ENCODE measurements at places on chromosomes 11 and 22.

GRCh38 chr11:45042560-45042959 lies 91.9 kb upstream of the TP53I11 start:
- no peak for DNase-seq

DNA sequence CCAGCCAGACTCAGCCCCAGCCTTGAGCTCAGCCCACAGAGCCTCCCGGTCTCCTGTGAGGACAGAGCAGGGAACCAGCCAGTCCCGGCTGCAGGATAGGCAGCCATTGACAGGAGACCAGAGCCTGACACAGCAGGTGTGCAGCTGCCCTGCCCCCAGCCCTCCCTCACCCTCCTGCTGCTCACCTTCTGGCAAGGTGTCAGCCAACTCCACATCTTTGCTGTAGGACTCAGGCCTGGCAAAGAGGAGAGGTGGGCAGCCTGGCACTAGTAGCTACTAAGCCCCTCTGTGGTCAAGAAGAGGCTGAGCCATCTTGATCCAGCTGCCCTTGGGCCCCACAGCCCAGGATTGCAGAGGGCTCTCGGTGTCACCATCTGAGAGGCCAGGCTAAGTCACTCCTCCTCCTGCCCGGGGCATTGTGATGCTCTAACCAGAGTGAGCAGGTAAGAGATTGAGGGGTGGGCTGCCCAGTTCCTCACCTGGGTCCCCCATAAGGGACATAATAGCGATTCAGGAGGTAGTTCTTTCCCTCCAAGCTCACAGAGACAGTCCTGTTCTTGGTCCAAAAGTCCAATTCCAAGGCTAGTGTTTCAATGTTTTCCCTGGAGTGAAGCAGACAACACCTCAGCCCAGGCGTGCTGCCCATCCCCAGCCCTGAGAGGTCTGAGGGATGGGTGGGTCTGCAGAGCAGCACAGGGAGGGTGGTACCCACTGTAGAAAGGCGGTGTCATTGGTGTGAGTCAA lies 18.6 kb downstream of the TREH start:
- no peak for DNase-seq

DNA sequence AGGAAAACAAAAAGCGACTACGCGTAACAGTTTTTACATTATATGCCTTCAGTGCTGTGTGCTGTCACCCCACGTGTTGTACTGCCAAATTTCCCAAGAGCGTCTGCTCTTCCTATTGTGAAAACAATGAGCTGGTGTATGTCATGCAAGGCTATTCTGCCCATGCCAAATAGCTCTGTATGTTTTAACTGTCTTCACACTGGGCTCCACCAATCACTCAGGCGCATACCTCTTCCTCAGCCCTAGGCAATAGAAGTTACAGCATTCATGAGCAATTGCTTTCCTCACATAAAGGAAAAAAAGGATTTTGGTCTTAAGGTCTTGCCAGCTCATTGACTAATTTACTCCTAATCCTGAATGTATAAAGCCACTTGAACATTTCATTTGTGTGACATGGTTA lies 606.8 kb downstream of the NTM start:
- DNase-seq = no peak

DNA sequence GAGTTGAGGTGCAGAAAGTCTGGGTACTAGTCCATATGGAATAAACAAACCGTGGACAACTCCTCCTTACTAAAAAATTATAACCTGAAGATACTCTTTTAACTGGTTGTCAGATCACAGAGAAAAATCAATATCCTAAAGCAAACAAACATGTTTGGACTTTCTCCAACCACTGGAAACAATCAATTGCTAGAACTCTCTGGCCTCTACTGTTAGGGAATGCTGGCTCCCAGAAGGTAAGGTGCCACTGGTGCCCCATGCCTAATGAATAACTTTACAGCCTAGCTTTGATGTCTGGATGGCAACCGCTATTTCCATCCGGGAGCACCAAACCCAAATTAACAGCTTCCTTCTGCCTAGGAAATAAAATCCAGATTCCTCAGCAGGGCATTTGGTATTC lies 74.5 kb downstream of the AMBRA1 start:
- DNase-seq = no peak

DNA sequence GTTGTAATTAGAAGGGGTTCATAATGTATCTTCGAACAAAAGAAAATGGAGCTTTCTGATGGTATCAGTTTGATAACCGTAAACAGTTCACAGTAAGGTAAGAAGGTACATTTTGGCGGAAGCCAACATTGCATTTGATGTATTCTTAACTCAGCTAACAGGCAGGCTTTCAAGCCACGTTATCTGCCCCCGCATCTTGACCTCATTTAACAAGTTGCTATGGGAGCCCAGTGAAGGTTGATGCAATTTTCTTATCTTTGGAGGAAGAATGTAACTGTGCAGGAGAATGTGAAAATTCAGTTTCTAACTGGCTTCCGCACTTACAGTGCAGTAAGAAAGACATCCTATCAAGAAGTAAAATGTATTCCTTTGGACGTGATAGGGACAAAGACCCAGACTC lies 110.6 kb downstream of the ETS1 start:
- no peak for DNase-seq

DNA sequence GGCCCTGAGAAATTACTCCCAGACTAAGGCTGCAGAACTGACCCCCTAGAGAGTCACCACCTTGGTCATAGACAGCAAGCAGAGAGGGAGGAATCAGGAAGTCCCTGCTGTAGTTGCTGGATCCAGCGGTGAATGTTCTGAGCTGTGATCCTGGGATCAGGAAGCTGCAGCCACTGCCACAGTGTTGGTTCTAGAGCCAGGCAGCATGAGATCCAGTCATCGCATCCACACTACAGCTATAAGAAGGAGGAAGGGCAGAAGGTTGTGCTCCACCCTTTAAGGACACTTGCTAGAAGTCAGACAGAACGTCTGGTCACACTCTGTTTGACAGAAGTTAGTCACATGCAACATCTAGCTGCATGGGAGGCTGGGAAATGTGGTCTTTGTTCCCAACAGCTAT lies 104.7 kb upstream of the OR4B1 start:
- no peak for DNase-seq

DNA sequence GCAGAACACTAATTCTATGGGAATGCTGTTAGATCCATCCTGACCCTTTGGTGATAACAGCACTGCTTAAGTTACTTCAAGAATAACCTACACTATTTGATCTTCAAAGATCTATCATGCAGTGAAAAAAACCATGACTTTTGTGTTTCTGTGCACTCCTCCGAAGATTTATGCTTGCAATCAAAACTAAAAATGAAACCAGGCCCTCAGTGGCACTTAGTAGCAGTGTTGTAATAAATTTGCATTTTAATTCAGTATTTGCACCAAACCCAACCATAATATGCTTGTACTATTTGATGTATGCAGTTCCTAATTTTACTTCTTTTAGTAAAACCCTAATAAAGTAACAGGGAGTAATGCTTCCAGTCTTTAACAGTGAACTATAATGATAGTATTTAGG lies 130.7 kb downstream of the SOX6 start:
- DNase-seq = no peak

GRCh38 chr11:26909515-26909914 lies 84.4 kb upstream of the FIBIN start:
- DNase-seq = no peak

Measured in caudate nucleus (tissue), 63 donors.